ENCODE measurements at places on chromosomes 12 and 14. TPM values are rescaled to one million over a fixed set of nuclear protein-coding genes. Genes with fewer than 3 reads are reported as not detected.

The TCL1B gene
- total RNA-seq, result not detected

The TDRD9 gene
- total RNA-seq, result 2.2 TPM

The PARPBP gene
- total RNA-seq, result 0.47 TPM

The NDUFB1 gene
- total RNA-seq, result 648 TPM

The OAS2 gene
- total RNA-seq, result 8.0 TPM

The GLI1 gene
- 0.37 TPM for total RNA-seq

The TAS2R14 gene
- total RNA-seq, result 0.45 TPM

The RTRAF gene
- total RNA-seq, result 225 TPM

GRCh38 chr12:104692557-104693218 lies 235.9 kb downstream of the CHST11 start:
- no peak for DNase-seq

- no peak for DNase-seq
Observed at GRCh38 chr12:110741341-110742095, 1.2 kb downstream of the PPP1CC start.

DNA sequence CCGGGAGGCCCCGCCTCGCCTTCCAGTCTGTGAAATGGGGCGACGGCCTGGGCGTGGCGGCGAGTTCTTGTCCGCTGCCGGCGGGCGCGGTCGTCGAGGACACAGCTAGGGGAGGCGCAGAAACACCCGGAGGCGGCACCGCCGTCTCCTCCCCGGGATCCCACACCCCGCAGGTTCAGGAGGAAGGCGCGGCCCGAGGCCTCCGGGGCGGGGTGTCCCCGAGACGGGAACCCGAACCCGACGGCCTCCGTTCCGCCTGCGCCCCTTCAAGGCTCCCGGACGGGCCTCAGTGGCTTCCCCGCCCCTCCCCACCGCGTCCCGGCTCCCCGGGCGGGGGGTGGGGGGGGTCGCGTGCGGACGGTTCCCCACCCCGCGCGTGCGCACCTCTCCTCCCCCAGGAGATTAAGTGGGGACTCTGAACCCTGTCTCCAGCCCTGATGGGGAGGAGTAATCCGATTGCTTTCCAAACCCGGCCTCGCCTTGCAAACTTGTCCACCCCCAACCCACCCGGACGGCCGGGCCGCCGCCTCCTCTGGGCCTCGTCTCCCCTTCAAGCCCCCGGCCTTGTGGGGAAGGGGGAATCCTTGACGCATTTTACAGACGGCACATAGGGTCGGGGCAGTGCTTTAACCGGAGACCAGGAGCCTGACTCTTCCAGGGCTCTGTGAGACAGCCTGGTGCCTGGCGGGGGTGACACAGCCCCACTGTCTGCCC lies 35.3 kb upstream of the ANKRD9 start:
- peak; percentile 60 for DNase-seq

DNA sequence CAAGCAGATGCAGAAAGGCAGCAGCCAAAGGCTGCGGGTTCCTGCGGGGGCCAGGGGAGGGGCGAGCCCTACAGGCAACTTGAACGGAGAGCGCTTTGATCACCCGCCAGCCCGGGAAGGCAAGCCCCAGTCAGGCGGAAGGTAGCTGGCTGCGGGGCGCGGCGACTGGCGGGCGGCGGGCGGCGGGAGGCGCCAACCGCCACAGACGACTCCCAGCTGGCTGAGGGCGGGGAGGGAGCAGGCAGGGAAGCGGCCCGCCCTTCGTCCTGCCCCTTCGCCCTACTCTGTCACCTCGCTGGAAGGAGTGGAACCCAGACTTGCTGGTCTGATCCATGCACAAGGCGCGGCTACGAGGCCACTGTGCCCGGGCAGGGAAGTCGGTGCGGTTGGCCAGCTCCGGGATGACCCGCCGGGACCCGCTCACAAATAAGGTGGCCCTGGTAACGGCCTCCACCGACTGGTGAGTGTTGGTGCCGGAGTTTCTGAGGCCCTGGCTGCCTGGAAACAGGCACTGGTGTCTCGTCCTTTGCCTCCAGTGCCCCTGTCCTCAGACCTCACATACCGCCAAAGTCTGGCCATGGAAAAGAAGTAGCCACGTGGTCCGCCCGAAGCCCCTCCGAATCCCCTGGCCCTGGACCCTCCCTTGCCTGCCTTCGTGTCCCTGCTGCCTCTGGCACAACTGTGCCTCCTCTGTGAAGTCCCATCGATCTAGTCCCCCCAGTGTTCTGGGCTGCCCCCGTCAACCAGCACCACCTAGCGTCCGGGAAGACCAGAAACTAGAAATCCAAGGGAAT lies 15.4 kb upstream of the CARMIL3 start:
- peak; percentile 92 for DNase-seq

- DNase-seq, result no peak
Observed at GRCh38 chr14:101498526-101498860, 62.8 kb upstream of the DIO3 start.

GRCh38 chr12:124902916-124903315 lies 11.5 kb downstream of the UBC start:
- no peak for DNase-seq

DNA sequence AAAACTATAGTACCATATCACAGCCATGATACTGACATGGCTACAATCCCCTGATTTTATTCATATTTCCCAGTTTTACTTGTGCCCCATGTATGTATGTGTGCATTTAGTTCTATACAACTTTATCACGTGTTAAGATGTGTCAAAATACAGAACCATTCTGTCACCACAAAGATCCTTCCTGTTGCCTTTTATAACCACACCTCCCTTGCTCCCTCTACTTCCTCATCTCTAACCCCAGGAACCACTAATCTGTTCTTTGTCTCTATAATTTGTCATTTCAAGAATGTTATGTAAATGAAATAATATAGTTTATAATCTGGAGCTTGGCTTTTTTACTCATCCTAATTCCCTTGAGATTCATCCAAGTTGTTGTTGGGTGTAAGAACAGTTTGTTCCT lies 358.4 kb downstream of the DPF3 start:
- DNase-seq, result no peak

DNA sequence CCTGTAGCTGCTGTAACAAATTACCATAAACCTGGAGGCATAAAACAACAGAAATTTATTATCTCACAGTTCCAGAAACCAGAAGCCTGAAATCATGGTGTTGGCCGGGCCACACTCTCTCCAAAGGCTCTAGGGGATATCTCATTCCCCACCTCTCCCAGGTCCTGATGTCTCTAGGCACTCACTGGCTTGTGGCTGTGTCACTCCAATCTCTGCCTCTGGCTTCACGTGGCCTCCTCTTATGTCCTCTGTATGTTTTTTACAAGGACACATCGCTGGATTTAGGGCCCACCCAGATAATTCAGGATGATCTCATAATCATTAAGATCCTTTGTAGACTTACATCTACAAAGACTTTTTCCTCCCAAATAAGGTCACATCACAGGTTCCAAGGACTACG lies 8.0 kb downstream of the GALNT4 start:
- DNase-seq, result no peak

DNA sequence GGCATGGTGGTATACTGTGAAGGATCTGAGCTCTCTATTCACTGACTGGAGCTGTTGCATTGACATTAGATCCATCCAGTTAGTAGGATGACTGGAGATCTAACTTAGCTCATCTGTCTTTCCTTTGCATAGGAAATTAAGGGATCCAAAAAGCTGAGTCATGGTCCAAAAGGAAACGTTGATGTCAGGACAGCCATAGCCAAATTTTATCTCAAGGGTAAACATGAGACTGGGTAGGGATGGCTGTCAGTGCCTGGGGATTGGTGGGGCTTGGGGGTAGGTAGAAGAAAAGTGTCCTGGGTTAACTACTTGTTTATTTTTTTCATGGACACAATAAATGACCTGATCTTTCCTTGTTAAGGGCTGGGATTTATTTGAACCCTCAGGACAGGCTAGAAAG lies 4.6 kb downstream of the FAM177A1 start:
- DNase-seq, result no peak

DNA sequence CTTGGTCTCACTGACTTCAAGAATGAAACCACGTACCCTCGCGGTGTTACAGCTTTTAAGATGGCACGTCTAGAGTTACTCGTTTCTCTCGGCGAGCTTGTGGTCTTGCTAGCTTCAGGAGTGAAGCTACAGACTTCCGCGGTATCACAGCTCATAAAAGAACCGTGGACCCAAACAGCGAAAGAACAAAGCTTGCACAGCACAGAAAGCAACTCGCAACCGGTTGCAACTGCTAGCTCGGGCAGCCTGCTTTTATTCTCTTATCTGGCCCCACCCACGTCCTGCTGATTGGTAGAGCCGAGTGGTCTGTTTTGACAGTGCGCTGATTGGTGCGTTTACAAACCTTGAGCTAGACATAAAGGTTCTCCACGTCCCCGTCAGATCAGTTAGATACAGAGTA lies 4.2 kb upstream of the CLEC4C start:
- no peak for DNase-seq

- no peak for DNase-seq
Observed at GRCh38 chr12:108335349-108336119, 3.6 kb downstream of the CMKLR1 start.

GRCh38 chr12:50061946-50062686 lies 4.7 kb downstream of the ASIC1 start:
- DNase-seq, result no peak

GRCh38 chr14:71550367-71550766 lies 381.9 kb upstream of the RGS6 start:
- DNase-seq, result no peak

DNA sequence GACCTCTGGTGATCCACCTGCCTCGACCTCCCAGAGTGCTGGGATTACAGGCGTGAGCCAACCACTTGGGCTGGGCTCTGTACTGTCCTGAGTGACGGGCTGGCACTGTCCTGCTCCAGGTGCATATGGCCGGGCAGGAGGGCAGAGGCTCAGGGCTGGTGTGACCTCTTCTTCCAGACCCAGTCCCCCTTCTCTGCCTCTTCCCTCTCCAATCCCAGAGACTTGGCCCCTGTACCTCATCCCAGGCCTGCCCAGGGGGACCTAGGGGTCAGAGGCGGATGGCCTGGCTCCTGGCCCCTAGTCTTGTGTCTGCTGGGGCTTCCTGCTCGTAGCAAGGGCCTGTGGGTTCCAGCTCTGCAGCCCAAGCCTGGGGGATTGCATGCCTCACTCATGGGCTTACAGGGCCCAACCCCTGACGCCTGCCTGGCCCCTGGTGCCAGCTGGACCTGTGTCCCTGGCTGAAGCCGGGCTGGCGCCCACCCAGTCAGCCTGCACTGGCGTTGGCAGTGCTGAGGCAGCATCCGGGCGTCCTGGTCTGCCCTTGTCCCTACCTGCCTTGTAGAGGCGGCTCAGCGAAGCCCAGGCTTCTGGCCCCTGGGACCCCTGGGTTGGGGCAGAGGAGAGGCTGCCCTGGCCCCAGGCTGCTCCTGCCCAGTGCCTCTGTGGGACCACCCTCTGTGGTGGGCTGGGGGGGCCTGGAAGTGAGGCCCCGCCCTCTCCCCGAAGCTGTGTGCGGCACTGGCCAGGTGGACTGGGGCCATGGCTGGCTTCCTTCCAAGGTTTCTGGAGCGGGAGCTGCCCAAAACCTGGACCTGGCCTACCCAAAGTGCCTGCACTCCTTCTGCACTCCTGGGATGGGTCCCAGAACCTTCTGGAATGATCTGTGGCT lies 4.3 kb downstream of the TEDC1 start:
- peak; percentile 89 for DNase-seq

GRCh38 chr12:49070971-49071370 lies 1.2 kb upstream of the RHEBL1 start:
- no peak for DNase-seq

GRCh38 chr14:72904840-72905561 lies 11.1 kb upstream of the DPF3 start:
- DNase-seq, result peak; percentile 54

GRCh38 chr12:67056329-67056728 lies 212.8 kb upstream of the CAND1 start:
- DNase-seq, result no peak

DNA sequence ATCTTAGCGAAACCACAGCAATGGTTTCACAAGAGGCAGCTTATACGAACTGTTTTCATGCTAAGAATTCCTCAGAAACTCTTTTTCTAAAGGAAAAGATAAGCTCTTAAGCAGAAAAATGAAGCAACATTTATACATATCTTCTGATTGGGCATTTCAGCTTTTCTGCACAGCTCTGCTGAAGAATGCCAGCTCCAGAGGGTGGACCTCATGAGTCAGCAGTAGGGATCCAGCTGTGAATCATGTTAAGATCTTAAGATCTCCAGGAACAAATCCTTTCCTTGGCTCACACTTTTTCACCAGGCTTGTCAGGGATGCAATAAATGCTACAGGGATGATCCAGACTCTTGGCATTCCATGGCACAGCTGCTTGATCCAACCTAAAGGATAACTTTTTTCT lies 477.1 kb upstream of the CCDC196 start:
- no peak for DNase-seq

GRCh38 chr12:5910790-5911548 lies 34.1 kb downstream of the ANO2 start:
- no peak for DNase-seq

GRCh38 chr14:22752422-22752821 lies 14.1 kb upstream of the OXA1L start:
- DNase-seq, result no peak

Measured in left ventricle myocardium superior (tissue), 1 donor.